ENCODE measurements at places on chromosomes 4 and X.

DNA sequence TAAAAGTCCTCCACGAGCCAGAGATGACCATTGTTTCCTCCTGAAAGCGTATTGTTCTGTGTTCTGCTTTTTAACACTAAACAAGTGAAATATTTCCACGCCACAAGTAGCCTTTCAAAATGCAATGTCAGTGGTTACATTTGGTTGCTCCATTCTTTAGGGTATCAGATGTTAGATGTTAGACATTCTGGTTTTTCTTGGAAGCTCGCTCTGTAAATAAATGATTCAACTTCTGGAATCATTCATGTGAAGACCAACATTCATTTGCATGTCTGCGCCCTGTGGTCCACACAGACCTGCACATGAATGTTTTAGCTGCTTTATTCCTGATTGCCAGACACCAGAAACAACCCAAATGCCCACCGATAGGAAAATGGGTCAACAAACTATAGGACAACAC, 38.0 kb upstream of the HELT start:
- no peak for ATAC-seq

- ATAC-seq, result no peak
Observed at GRCh38 chr4:89835413-89835812, 1.5 kb downstream of the SNCA start.

DNA sequence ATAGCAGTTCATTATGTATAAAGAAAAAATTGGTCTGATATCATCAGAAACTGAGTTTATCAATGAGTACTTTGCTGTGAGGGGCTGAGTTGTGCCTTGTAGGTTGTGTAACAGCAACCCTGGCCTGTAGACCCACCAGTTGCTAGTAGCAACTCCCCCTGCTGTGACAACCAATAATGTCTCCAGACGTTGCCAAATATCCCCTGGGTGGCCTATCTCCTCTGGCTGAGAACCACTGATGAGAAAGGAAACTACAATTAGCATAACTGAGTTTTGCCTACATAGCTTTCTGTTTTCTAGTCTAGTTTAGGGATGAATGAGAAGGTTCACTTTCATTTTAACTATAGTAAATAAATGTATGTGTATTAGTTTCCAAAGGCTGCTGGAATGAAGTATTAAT, 234.1 kb downstream of the CPE start:
- ATAC-seq, result peak; percentile 38

DNA sequence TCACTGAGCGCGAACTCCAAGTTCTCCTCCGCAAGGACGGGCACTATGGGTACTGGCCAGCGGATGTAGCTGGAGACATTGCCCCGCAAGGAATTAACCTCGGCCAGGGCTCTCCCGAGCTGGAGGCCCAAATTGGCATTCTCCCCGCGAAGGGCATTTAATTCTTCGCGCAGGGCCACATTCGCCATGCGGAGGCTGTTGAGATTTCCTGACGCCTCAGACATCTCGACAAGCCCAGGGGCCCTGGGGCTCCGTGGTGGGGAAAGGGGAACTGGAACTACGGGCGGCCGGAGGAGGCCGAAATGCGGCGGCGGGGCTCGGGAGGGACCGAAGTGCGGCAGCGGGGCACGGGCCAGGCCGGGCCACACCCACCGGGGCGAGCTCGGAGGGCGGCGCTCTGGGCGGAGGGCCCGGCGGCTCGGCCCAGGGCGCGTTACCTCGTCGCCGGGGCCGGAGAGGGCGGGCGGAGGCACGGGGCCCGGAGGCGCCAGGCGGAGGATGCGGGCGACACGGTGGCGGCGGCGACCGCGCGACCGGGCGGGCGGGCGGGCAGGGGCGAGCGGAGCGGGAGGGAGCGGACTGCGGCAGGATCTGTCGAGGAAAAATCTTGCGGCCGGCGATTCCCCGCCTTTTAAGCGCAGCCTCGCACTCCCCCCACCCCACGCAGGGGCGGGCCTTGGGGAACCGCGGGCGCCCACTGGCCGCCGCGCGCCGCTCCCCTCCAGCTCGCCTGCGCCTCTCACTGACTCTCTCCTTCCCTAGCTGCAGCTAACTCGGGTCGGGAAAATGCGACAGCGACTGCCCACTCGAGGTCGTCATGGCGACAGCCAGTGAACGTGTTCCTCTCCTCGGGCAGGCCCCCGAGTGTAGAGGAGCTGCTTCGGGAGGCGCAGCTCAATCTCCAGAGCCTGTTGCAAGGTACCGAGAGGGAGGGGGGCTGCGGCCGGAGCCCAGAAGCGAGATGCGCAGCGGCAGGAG, at the start of gene RTL5:
Gene RTL5 (minus strand): TSS at position 599 of the 978 bp plus-strand sequence.
- peak; percentile 69 for ATAC-seq

- ATAC-seq, result no peak
Observed at GRCh38 chrX:17242470-17242869, 132.5 kb upstream of the NHS start.

GRCh38 chr4:181063212-181063611, 1180.0 kb upstream of the TENM3 start:
- ATAC-seq, result no peak

DNA sequence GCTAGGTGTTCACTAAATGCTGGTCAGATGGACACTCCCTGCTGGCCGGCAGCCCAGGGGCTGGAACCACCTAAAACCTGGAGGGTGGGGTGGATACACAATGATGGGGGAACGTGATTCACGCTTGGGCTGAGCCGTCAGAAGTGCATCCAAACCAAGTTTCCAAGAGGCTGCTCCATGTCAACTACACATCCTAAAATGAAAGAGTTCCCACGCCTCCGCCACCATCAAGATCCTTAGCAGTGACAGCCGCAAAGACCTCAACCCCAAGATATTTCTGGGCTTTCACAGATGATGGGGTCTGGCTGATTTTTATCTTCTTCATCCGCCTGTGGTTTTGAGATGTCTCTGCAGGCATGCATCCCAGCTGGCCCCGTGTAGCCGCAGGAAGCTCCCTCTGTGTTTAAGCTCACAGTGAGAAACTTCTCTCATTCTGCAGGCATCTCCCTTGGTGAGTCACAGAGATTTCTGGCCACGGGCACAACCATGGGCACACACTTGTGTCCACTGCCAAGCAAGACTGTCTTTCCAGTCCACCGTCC, 84.4 kb downstream of the HTRA3 start:
- ATAC-seq, result no peak

- ATAC-seq, result no peak
Observed at GRCh38 chr4:24003496-24003895, 113.6 kb upstream of the PPARGC1A start.

DNA sequence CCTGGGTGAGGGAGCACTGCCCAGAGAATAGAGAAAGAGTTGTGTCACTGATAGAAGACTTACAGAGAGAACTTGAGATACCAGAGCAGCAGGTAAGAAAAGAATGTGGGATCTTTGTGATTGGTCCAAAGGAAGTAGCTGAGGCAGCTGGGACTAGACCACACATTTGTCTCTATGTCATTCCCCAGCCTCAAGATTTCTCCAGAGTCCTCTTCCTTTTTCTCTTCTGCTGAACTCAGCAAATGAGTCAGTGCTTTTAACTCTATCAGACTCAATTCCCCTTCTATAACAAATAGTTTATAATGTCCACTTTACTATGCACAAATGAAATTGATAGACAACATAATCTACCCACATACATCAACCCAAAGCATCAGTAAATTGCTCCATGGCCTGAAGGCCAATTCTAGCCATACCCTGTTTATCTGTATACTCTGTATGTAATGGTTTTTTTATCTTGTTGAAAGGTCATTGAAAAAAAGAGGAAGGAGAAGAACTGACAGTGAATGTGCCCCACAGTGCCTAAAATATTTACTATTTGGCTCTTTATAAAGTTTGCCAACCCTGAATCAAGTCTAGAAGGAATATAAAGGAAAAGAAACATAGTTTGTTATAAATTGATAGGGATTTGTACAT, 38.2 kb downstream of the ETDC start:
- ATAC-seq, result no peak

DNA sequence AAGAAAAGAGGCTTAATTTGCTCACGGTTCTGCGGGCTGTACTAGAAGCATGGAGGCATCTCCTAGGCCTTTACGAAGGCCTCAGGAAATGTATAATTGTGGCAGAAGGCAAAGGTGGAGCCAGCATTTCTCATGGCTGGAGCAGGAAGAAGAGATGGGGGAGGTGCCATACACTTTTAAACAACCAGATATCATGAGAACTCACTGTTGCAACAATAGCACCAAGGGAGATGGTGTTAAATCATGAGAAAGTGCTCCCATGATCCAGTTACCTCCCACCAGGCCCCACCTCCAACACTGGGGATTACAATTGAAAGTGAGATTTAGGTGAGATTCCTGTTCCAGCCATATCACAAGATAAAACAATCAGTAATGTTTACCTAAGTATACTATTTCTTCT, 45.5 kb downstream of the MTHFD2L start:
- no peak for ATAC-seq

DNA sequence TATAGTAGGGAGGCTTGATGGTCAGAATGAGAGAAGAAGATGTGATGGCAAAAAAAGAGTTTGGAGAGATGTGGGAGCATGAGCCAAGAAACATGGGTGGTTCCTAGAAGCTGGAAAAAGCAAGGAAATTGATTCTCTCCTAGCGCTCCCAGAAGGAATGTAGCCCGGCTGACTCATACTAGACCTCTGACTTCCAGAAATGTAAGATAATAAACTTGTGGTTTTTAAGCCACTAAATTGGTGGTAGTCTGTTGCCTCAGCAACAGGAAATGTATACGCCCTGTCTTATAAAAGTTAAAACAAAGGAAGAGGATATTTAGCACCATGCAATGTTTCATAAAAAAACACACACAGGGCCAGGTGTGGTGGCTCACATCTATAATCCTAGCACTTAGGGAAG, 182.7 kb upstream of the PCDH7 start:
- no peak for ATAC-seq

- ATAC-seq, result no peak
Observed at GRCh38 chrX:135505351-135505750, 15.1 kb upstream of the INTS6L start.

- ATAC-seq, result no peak
Observed at GRCh38 chr4:119739796-119740195, 111.2 kb upstream of the PDE5A start.

GRCh38 chrX:48782795-48783194, 3.6 kb upstream of the GATA1 start:
- ATAC-seq, result no peak

- ATAC-seq, result no peak
Observed at GRCh38 chr4:10781805-10782204, 97.2 kb upstream of the CLNK start.

DNA sequence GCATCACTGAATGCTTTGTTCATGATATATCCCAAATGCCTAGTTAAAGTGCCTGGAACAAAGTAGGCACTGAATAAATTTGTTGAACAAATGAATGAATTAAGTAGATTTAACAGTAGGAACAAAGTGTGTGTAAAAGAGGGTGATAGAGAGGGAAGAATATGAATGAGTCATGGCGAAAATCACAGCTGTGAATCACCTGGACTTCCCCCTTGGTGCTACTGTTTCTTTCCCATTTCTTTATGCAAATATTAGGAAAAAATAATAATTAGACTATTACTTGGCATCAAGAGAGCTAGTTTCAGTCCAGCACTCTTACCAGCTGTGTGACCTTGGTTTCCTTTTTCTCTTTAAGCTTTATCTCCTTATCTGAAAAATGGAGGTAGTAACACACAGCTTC, 9.2 kb downstream of the SPIN3 start:
- ATAC-seq, result peak; percentile 62

GRCh38 chr4:81757691-81758090, 286.0 kb upstream of the RASGEF1B start:
- ATAC-seq, result no peak

DNA sequence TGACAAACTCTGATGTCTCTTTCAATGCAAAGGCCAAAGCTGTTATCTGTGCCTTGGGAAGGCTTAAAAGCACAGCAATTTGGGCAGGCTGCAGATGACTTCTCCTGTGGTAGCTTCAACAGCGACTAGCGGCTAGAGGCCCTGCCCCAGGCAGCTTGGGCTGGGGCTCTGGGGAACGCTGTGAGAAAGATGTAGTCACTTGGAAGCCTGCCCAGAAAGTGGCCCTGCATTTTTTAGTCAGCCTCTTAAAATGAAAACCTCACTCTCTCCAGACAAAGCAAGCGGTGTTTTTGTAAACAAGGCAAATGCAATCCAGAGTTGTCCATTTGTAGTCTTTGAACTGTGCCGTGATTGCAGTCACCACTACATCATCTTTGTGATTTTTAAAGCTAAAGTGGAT, 27.5 kb downstream of the PCYT1B start:
- no peak for ATAC-seq

DNA sequence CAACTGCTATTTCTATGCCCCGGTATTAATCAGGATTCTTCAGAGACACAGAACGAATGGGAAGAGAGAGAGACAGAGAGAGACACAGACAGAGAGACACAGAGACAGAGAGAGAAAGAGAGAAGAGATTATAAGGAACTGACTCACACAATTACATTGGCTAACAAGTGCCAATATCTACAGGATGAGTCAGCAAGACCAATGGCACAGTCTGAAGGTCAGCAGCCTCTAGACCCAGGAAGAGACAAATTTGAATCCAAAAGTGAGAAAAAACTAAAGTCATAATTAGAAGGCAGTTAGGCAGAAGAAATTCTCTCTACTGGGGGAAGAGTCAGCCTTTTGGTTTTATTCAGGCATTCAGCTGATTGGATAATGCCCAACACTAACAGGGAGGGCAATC, 187.3 kb downstream of the MAB21L2 start:
- ATAC-seq, result no peak

- no peak for ATAC-seq
Observed at GRCh38 chrX:8823698-8824097, 22.5 kb upstream of the FAM9A start.

DNA sequence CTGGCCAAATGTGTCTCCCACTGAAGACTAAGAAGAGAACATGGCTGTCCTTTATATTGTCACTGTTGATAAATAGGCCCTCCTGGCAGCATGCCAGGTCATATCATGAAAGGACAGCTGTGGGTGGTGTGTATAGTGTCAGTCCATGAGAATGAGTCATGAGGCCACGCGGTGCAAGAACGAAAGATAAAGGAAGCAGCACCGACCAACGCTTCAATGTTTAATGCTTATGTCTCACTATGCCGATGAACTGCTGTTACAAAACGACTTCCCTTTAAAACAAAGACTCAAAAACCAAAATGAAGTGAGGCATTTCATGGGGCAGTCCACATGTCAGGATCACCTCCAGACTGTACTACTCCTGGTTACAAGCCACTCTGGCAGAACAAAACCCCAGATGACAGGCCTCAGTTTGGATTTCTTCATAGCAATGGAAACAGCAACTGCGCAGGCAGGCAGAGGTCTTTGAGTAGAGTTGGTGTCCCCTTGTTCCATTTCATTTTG, 5.2 kb upstream of the TCEANC start:
- peak; percentile 96 for ATAC-seq

GRCh38 chr4:40720916-40721315, 28.8 kb upstream of the NSUN7 start:
- ATAC-seq, result no peak

DNA sequence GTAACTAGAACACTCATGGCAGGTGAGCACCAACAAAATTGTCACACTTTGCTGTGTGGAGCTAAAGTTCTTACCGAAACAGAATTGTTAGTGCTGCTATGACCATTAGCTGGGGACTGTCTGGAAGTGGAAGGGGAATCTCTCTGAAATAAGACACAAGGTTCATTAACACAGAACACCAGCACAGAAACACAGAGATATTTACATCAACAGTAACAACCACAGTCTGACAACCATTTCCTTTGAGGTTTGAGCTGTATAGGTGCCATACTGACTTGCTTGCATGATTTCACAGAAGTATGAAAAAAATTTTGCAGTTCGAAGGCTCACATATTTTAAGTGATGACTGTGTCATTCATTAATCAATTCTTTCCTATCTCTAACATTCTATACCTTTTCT, 109.8 kb downstream of the NYX start:
- ATAC-seq, result peak; percentile 57

GRCh38 chrX:115437841-115438595, 123.0 kb upstream of the PLS3 start:
- no peak for ATAC-seq

Data from activated CD4-positive, CD25-positive, alpha-beta regulatory T cell treated with anti-CD3 and anti-CD28 coated beads, Interleukin-2, amount 50 U/mL, for 24 hours (primary cell).